Naive B cell (primary cell): ENCODE measurements at places on chromosomes 2 and 18.

- no peak for DNase-seq
Measured at GRCh38 chr18:8806100-8806797, 100.9 kb downstream of the MTCL1 start.

GRCh38 chr2:55547001-55547400, 27.5 kb downstream of the CFAP36 start:
- no peak for DNase-seq

DNA sequence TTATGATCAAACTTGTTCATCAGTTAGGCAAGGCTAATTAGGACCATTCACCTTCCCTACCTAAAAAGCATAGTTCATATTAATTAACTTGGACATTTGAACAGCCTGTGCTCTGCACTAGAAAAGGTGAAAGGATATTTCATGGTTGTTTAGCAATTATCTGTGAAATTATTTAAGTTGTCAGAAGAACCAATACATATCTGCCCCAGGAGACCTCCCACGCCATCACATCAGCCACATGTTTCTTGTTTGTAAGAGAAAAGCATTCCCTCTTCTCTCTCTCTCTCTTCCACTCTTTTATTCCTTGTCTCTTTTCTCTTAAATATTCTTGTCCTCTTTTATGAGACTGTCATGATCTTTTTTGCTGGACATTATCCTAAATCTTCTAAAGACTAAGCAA, 282.0 kb upstream of the RND3 start:
- DNase-seq: no peak

DNA sequence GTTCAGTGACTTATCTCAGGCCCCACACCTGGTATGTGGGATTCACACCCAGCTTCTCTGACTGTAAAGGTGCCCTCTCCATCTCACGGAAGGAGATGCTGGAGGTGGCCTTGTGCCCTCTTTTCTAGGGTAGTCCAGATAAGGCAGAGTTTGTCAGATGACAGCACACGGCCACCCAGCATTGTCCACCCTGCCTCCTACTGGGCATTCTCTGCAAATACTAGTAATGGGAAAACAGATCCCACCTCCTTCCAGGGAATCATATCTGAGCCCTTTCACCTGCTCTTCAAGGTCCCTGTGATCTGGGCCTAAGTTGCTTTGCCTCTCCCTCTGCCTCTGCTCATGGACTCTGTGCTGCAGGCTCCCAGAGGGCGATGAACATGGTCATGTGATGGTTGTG, 214.7 kb downstream of the CLIP4 start:
- DNase-seq: no peak

DNA sequence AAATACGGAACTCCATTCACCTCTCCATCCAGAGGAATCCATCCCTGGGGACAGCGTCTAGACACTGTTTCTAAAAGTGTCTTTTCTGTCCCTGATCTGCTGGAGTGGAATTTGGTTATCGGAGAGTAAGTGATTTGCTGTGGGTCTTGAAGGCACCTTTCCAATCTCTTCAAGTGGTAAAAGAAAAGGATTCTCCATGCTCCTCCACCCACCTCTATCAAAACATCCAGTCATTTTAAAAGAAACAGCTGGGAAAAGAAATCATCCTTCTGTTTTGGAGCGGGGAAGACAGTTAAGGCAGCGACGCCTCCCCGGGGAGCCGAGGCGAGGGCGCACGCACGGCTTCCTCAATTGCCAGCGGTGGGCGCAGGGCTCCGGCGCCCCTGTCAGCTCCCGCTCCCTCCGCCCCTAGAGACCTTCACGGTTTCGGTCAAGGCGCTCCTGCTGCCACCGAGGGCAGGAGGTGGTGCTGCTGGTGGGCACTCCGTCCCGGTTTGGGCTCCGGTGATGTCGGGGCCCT, 547 bp downstream of the SLC35F5 start:
- no peak for DNase-seq
